ENCODE measurements at places on chromosomes 12 and 14.

DNA sequence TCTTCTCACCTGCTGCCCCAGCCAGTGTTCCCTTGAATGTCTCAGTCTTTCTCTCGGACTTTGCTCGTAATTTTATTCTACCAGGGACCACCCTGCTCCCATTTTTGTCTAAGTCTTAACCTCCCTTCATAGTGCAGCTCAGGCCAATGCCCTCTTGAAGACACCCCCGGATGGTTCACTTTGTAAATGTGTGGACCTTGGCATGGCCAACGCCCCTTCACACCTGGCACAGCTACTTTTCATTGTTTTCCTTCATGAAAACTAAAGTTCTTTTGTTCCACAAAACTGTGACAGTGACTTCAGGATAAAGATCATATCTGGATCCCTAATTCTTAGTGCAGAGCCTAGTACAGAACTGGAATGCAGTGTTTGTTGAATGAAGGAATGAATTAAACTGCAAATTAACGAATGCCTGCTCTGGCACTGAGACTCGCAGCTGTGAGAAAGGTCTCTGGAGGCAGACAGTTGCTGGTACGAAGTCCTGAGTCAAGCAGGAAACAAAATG is 3.5 kb upstream of the RNASE4 start:
- DNase-seq: no peak

DNA sequence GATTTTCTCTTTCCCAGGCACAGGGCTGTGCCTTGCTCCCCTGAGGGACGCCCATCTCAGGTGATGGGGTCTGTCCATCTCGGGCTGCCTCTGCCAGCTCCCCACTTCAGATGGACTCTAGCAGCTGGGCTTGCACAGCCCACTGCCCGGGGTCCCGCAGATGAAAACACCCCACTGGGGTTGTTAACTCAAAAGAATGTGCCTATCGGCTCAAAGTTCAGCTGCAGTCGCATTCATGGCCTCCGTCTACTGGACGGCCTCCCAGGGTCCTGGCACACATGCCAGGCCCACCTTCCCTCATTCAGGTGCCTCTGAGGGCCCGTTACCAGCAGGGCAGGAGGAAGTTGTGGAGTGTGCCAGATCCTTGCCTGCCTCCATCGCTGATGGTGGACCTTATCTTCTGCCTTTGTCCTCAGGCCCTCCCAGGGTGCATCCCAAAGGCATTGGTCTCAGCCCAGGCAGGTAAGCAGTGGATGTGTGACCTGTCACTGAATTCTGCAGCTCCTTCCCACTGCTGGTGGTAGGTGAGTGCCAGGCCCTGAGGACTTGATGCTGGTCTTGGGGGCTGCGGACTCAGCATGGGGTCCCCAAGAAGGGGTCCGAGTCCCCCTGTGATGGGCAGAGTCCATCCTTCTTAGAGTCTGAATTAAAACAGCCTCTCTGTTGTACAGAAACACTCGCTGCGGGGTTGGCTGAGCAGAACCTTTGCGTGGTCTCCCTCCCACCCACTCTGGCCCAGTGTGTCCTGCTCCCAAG is 324.6 kb upstream of the DIO3 start:
- DNase-seq: no peak

GRCh38 chr12:74988156-74988555 is 221.5 kb downstream of the KCNC2 start:
- no peak for DNase-seq

GRCh38 chr12:102757882-102758226 is 159.2 kb downstream of the PAH start:
- DNase-seq: no peak

DNA sequence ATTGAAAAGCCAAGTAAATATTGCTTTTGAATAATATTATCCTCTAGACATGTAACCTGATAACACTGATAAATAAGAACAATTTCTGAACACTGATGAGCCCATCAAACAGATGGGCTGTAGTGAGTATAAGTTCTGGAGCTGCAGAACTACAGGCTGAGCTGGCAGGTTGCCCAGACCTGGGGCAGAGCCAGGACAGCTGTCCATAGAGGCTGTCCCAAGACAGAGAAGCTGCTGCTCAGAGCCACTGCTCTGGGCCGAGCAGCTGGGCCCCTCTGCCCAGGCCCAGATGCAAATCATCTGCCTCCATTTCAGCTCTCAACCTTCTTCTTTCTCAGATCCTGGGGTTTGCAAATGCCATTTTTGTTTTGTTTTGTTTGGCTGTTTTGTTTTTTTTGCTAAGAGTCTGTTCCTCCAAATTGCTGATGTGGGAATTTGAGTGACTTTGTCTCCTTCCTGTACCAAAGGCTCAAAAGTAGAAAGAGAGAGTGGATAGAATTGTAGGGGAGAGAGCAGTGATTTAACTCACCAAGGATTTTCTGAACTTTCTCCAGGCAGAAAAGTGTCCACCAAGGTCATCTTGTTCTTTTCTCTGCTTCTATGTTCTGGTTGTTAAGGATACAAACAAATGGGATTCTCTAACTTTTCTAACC is 4.0 kb upstream of the TESPA1 start:
- peak; percentile 56 for DNase-seq

GRCh38 chr12:104177663-104178501 is 37.7 kb upstream of the TXNRD1 start:
- DNase-seq: peak; percentile 96
